H54 (cell line): ENCODE measurements at places on chromosomes 5 and 9.
A peak's percentile ranks its signal among the peaks of the same experiment; 100 is the strongest.

GRCh38 chr9:98147582-98147981, 28.6 kb upstream of the TRIM14 start:
- no peak for DNase-seq

DNA sequence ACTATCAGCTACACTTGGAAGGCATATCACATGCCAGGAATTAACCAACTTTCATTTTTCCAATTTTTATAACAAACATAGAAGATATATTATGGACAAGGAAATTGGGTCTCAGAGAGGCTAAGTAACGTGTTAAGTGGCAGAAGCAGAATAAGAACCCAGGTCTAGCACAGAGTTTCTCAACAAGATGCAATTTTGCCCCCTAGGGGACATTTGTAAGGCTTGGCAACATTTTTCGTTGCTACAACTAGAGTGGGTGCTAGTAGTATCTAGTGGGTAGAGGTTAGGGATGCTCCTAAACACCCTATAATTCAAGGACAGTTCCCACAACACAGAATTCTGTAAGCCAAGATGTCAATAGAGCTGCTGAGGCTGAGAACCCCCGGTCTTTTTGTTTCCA, 180.6 kb downstream of the SNCAIP start:
- DNase-seq = no peak

GRCh38 chr9:37029776-37030610, 4.1 kb downstream of the PAX5 start:
- no peak for DNase-seq

DNA sequence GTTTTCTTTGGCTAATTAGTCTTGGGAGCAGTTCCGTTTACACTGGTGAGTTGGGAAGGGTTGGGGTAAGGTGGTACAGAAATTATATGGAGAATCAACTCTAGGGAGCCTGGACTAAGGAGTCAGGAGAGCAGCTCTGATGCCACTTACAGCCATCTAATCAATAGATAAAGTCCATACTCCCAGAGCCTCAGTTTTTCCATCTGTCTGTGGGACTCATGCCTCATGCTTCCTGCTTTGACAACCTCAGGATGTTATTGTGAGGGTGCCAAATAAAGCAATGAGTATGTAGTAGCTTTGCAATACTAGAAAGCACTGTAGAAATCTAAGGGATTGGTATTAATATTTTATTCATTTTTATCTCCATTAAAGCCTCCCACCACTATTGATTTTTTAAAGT, 105.0 kb downstream of the GALNT10 start:
- DNase-seq = no peak

GRCh38 chr5:132387640-132388117, 18.2 kb downstream of the SLC22A5 start:
- peak; percentile 82 for DNase-seq

DNA sequence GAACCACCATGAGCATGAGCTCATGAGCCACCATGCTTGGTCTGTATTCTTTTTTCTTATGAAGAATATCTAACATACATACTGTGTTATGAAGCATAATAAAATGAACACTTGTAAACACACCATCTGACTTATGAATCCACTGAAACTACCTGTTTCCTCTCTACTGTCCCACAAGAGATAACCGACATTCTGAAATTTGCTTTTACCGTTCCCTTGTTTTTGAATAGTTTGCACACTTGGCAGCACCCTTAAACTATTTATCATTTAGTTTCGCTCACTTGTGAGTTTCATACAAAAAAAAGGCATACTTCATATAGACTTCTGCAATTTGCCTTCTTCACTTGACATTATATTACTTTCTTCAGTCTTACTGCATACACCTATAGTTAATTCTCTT, 8.9 kb downstream of the LARS1 start:
- DNase-seq = no peak

DNA sequence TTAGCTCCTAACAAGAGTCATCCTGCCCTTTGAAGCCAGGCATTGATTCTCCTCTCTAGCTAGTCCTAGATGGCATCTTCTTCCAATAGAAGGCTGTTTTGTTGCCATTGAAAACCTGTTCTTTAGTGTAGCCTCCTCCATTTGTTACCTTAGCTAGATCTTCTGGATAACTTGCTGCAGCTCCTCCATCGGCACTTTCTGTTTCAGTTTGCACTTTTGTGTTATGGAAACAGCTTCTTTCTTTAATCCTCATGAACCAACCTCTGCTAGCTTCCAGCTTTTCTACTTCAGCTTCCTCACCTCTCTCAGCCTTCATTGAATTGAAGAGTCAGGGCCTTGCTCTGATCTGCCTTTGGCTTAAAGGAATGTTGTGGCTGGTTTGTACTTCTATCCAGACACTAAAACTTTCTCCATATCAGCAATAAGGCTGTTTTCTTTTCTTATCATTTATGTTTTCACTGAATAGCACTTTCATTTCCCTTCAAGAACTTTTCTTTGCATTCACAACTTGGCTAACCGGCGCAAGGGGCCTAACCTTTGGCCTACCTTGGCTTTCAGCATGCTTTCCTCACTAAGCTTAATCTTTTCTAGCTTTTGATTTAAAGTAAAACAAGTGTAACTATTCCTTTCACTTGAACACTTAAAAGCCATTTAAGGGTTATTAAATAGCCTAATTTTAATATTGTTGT, 166.5 kb upstream of the SLC12A2 start:
- DNase-seq = no peak

GRCh38 chr5:157941616-157942015, 82.7 kb upstream of the CLINT1 start:
- DNase-seq = no peak

GRCh38 chr5:95822043-95822541, 434 bp downstream of the GLRX start:
- DNase-seq = no peak

GRCh38 chr5:116075191-116075831, 9.5 kb upstream of the COMMD10 start:
- DNase-seq = no peak

- DNase-seq = no peak
These were observed 122.0 kb downstream of the PPP2R2B start for GRCh38 chr5:146756546-146756945.

GRCh38 chr5:960551-960950, 48.1 kb upstream of the NKD2 start:
- DNase-seq = no peak

DNA sequence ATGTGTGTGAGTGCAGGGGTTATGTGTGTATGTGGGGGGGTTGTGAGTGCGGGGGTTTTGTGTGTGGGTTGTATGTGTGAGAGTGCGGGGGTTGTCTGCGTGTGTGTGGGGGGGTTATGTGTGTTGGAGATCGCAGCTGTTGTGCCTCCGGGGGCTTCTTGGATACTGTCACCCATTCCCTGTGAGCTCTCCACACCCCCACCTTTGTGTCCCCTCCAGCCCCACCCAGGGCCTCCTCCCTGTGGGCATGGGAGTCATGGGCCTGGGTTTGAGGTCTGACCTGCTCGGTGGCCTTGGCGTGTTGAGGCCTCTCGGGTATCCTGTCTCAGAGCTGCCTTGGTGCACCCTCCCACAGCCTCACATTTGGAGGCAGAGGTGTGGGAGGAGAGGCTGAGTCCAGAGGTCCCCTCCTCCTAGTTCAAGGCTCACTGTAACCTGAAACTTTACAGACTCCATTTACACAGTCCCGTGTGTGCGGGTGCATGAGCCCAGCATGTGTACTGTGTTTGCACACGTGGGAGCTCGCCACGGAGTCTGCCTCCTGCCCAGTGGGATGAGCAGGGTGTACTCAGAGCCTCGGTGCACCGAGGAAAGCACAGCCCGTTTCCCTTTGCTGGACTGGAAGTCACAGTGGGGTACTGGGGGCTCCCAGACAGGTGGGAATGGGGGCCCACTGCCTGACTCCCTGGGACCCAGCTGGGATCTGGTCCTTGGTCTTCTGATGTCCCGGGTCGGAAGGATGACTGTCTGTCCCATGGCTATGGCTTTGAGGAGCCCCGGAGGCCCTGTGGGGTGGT, 43.4 kb downstream of the RXRA start:
- DNase-seq = no peak

DNA sequence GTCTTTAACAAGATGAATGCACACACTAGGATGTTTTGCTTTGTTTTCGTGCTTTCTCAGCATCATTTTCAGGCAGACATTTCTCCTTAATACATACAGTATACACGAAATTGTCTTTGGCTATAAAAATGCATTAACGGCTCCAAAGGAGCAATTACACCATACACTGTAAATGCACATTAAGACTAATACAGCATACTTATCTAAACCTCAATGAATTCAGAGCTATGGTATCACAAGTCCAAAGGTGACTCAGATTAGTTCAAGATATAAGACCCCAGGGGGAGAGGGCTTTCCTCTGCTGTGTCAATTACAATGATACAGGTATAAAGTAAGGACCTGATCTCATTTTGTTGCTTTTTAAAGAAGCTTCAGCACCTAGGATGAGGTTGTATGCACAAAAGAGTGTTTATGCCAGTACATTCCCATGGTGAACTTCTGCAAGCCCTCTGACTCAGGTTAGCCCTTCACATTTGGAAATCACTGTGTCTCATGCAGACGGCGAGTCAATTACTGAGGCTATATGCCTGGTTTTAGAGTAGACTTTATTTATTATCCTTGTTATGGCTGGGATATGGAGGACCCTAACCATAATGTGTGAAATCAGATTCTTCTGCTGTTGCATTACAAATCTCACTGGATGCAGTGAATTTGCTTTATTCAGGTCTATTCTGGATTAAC, 233.3 kb downstream of the ZNF608 start:
- no peak for DNase-seq

DNA sequence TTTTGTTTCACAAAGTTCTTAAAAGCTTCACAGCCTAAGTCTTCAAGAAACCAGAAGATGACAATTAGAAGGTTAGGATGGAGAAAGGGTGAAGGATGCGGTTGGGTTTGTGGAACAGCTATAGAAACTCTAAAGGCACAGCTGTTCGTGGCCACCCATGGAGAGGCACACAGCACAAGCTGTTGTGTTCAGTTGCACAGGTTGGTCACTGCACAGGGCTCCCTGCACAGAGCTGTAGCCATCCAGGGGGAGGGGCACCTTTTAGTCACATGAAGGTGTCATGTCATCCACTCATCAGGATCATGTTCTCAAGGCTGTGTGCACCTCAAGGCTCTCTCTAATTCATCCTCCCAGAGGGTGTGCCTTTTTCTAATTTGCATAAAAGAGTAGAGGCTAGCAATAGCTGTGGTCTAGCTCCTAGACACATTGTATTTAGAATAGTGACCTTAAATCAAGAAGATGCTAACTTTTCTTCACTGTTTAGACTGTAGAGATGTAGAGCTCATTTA, 5.0 kb upstream of the RASGRF2 start:
- no peak for DNase-seq

DNA sequence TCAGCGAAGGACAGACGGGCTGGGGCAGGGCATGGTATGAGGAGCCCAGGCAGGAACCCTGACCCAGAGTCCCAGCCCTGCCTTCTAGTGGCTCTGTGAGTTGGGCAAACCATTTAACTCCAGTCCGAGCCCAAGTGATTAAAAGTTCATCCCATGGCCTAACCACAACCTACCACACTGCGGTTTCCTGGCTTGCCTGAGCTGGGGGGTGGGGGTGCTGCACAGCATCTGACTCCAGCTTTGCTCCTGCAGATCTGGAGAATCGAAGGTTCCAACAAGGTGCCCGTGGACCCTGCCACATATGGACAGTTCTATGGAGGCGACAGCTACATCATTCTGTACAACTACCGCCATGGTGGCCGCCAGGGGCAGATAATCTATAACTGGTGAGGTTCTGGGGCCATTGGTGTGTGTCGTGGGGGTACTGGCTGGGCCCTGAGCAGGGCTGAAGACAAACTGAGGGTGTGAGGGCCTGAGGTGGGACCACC, 49.0 kb downstream of the STOM start:
- DNase-seq = no peak

DNA sequence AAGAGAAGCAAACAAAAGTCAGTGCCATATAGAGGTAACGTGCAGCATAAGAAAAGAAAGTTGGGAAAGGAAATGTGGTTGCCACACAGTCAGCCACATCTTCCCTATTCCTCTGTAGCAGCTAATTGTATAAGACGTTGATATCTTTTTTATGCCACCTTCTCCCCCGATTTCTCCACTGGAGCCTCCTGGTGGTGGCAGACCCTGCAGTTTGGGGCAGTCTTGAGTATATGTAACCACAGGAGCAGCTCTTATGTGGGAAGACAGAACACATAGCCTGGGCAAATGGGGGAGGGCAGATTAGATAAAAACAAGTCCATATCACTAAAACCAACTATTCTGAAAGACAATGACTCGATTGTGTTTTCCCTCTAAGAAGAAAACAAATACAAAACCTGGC, 99.7 kb downstream of the PLCXD3 start:
- DNase-seq = no peak

GRCh38 chr5:160887780-160888179, 35.8 kb upstream of the ATP10B start:
- DNase-seq = no peak

- no peak for DNase-seq
These were observed 213.4 kb upstream of the ELL2 start for GRCh38 chr5:96175090-96175489.

DNA sequence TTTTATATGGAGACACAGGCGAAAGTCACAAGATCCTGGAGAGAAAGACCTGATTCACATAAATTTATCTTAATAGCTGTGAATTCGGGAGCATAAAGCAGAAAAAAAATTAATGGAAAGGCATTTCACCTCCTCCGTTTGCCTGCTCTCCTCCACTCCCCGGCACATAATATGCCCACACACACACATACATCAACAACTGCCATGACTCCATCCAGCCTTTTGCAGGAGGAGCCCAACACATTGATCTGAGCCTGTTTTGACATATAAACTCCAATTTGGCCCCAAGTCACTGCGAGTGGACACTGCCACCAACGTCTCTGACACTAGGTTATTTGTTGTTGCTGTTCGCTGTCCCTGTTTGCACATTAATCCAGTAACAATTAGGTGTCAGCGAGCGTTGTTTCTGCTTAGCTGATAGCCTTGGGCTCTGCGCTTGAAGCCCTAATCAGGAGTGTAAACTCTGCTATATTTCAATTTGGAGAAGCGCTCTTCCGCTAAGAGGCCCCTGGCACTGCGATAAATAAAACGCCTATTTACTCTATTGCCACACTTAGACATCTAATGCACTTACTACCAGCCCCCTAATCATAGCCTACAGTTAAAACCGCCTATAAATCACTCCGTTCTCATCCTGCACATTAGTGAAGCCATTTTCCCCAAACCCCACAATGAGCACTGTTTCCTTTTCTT, 195.8 kb upstream of the TBCA start:
- DNase-seq = no peak
